NCI-H1105 treated with DMSO at 0.1 percent for 48 hours (cell line): ENCODE measurements at places on chromosomes 4 and X.

DNA sequence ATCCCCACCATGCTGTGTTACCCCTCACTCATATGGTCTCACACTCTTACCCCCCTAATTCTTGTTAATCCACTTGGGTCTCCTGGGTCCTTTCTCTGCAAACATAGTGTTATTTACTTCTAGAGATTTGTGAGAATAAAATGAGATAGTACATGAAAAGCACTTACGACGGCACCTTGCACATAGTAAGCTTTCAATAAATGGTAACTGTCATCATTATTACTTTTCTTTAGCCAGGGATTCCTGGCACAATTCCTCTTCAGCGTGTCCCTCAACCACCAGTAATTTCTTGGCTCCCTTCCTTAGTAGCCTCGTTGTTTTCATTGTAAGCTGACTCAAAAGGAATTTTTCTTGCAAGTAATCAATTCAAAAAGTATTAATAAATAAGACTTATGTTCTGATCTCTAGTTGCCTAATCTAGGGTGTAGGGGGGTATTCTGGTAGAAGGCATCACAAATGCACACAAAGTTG is 30.1 kb upstream of the RBMX start:
- no peak for DNase-seq

- no peak for DNase-seq
Measured at GRCh38 chrX:147498796-147499195, 412.9 kb upstream of the FMR1 start.

DNA sequence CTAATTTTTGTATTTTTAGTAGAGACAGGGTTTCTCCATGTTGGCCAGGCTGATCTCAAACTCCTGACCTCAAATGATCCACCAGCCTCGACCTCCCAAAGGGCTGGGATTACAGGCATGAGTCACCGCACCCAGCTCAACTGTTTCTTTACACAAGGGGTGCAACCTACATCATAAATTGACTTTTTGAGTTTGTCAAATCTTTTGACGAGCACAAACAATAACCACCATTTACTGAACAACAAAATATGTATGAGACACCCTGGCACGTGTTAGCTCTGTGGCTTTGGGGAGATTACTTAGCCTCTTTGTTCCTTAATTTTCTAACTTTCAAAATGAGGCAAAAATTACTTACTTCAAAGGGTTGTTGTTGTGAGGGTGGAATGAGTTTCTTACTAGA is 23.5 kb upstream of the SLC34A2 start:
- no peak for DNase-seq

DNA sequence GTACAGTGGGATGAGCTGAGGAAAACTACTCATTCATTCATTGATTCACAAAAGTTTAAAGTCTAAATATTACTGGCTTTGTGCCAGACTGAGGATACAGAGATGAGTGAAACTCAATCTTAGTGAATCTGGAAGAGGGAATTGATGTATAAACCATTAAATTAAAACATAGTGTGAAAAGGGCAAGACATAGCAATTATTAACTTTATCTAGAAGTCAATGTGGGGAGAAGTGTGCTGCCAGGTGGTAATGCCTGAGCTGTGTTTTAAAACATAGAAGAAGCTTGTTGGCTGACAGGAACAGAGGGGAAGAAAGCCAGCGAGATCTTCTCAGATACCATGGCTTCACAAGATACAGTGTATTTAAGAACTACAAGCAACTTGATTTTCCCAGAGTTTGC is 153.4 kb downstream of the BMPR1B start:
- DNase-seq = no peak

DNA sequence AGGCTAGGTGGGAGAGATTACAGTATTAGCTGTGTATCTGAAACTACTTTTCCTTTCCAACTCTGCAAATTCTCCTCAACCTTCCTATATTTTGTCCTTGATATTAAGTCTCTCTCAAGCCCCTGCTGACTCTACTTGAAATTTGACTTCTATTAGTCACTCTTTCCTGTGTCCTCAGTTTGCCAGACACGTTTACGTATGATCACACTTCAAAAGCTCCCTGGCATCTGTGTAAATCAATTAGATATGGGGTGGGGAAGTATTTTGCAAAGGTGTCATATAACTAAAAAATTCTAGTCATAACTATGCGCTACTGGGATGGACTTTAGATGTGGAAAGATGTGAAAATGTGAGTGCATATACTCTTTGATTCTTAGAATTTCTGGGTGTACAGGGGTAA is 67.4 kb upstream of the ARHGAP24 start:
- no peak for DNase-seq

DNA sequence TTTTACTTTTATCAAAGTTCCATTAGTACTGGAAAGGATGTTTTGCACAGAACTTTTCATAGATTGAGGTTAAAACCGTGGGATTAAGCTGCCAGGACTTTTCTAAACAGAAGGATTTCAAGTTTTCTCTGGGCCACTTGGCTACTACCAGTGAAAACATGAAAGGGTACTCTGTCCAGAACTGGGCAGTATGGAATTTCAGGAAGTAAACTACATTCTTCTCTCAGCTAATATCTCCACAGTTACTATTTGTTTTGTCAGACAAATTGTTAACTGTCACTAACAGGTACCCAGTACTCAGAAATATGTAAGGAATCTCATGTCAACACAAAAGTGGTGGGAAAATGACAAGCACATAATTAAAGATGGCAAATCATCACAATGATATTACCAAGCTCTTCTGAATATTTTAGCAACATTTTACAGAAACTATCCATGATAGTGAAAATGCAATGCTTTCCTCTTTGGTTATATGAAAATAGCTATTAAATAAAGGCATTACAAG is 454.4 kb downstream of the C4orf33 start:
- DNase-seq = no peak

DNA sequence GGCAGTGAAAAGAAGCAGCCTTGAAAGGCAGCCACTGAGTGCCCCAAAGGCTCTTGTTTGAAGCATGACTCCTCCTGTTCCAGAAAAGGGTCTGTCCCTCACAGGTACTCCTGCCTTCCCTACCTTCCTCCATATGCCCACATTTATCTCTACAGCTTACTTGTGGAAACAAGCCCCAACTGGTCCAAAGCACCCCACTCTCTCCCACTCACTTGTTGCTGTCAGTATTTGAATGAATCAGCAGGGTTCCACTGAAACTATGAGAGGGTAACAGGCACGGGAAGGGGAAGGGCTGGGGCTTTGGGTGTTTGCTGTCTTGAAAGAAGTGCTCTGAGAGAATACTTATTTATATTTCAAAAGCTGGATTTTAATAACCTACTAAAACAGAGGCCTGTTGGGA is 34.9 kb downstream of the GPR143 start:
- DNase-seq = no peak

DNA sequence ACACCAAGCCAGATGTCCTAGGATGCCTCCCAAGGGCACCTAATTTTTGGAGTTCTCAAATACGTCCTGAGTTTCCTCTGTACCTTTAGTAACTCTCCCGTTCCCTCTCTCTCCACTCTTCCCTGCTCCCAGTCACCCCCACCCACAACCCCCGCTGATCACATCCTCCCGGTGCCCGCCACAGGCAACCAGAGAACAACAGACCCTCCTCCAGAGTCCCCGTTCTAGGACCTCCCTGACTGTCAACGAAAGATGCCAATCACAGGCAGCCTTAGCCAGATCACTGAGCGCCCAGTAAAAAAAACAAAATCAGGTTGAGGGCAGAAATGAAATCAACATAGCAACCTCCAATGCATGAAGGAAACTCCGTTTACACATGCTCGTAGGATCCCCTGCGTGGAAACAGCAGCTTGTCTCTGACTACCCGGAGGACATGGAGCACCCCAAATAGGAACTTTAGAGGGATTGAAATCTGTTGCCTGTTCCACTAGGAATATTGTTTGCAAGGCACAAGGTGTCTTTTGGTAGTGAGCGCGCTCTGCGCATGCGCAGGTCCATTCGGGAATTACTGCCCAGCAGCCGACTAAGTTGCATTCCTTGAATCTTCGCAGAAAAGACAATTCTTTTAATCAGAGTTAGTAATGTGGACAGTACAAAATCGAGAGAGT is at the start of gene GABRB1:
TSS of gene GABRB1 (plus strand) at position 557 of the 668 bp plus-strand sequence.
- DNase-seq = no peak

- no peak for DNase-seq
Measured at GRCh38 chr4:47835494-47835893, 2.4 kb downstream of the CORIN start.
